ENCODE measurements at places on chromosomes 13 and 19.

DNA sequence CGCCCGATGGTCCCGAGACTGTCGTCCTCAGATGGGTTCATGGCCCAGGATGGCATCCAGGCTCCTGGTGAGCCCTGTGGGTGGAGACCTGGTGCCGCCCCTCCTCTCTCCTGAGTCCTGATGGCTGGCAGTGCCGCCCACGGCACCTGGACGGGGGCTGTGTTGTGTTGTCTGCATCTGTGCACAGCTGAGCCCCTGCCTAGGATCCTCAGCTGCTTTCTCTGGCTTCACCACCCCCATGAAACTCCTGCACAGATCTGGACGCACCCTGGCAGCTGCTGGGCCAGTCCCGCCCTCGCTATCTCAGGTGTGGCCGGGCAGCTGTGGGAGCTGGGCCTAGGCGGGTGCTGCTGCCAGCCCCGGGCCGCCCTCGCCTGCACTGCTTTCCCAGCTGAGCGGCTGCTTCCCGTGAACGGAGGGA is 27.7 kb downstream of the MCF2L start:
- DNase-seq = no peak

GRCh38 chr13:38819053-38819452 is 132.2 kb downstream of the FREM2 start:
- peak; percentile 53 for DNase-seq

- DNase-seq = no peak
These were observed 4.3 kb upstream of the LATS2 start for GRCh38 chr13:21065686-21066085.

DNA sequence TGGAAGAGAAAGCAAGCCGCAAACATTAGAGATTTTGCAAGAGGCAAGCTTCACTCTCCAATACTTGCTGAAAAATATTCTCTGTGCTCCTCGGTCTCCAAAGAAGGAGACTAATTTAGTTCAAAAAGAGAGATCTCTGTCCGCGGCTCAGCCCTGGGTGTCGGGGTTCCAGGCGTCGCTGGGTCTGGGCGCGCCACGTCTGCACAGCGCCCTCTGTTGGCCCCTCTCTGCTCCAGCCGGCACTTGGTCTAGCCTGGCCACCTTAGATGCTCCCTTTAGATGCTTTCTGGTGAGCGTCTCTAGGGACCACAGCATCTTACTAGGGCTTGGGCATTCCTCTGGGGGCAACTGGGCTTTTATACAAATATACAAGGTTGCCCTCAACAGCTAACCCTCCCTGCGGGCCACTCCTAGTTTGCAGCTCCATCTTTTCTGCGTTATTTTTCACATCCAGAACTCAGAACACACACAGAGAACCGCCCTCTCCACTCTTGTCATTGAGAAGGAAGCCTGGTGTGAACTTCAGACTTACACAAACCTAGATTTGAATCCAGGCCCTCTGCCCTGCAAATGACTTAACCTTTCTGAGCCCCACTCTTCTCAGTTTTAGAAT is 78.3 kb downstream of the CYSLTR2 start:
- DNase-seq = no peak

- no peak for DNase-seq
These were observed 9.9 kb upstream of the KLHL26 start for GRCh38 chr19:18626906-18627305.

DNA sequence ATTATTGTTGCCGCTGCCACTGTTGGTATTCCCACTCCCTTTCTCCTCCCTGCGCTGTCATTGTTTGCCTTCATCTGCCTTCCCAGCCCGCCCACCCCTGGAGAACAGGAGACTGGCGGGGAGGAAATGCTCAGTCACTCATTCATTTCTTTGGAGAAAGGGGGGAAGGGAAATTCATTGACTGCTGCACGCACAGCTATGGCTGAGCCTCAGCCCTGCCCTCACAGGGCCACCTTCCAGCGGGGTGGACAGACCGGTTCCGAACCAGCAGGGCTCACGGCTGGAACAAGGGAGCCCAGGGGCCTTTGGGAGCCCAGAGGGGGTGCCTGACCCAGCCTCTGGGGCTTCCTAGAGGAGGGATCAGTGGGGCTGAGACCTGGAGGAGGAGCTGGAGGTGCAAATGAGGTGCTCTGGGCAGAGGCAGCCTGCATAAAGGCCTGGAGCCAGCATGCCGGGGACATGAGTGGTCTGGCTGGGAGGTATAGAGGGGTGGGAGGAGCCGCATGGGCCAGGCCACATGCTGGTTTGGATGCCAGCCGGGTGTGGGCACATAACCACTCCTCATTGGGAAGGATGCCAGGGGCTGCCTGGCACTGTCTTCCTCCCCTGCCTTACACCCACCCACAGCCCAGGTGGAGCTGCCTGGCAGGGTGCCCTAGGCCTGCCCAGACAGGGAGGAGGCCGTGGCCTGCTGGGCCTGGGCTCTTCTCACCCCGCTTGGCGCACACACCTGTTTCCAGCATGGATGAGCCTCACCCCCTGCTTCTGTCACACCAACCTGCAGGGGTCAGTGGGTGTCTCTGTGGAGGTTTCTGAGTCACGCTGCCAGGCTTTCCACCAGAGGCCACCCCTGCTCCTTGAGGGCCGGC is 26.8 kb downstream of the PPP5C start:
- DNase-seq = peak; percentile 99

DNA sequence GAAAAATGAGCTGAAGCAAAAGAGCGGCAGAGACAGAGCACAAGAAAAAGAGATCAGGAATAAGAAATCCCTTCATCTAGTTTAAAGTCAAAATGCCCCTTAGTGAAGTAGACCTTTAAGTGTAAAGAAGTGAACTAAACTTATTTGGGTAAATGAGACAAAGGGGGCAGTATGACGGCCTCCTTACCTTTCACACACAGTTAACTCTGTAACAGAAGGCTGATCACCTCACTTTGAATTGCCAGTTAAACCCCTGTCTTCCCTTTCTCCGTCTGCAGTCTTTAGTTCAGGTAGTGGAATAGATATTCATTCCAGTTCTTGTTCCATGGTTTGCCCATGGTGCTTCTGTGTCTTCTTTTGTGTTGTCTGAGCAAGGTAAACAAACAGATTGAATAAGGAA is 1029.8 kb downstream of the DIAPH3 start:
- no peak for DNase-seq

DNA sequence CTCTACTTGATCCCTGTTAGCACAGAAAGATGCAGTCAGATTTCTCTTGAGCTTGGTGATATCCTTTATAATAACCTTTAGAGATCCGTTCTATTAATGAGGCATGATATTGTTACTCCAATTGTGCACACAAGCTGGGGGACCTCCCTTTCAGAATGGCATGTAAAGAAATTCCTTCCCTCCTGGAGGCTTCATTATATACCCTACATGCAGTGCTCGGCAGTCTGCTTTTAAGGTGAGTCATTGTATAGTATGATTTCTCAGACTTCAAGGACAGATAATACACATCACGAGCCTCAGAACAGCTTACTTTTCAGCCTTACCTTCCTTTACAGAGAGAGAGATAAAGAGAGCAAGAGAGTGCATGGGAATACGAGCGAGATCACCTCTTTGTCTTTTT is 261.3 kb downstream of the ATP8A2 start:
- DNase-seq = no peak
